Bladder microvascular endothelial cell (primary cell): ENCODE measurements at places on chromosomes 12 and 14. TPM values are rescaled to one million over a fixed set of nuclear protein-coding genes. Genes with fewer than 3 reads are reported as not detected.

The KLRG1 gene
- 0.25 and 0.65 TPM in 2 replicates for total RNA-seq

The TMEM119 gene
- under 0.01 TPM in 1 of 2 replicates, not detected in the other for total RNA-seq

The GALNT9 gene
- total RNA-seq = 0.13 TPM in 1 of 2 replicates, not detected in the other

The RASAL1 gene
- total RNA-seq = not detected in 2 replicates

The CD163 gene
- total RNA-seq = not detected in 2 replicates

The PRKD1 gene
- total RNA-seq = 8.3 and 14.0 TPM in 2 replicates

The RBM19 gene
- 12.5 and 29.0 TPM in 2 replicates for total RNA-seq

The TPH2 gene
- not detected in 2 replicates for total RNA-seq

The SEL1L gene
- total RNA-seq = 41.0 and 88.9 TPM in 2 replicates

The NGB gene
- not detected in 2 replicates for total RNA-seq

The OR9K2 gene
- total RNA-seq = not detected in 2 replicates

The APOLD1 gene
- total RNA-seq = 15.5 and 22.0 TPM in 2 replicates

The RGS6 gene
- not detected in 2 replicates for total RNA-seq

The SIRT4 gene
- 1.1 and 1.8 TPM in 2 replicates for total RNA-seq

The CISTR gene
- not detected in 2 replicates for total RNA-seq

The FAM216A gene
- total RNA-seq = 6.8 and 10.9 TPM in 2 replicates

The TAS2R42 gene
- total RNA-seq = not detected in 2 replicates

The CACNA1C gene
- total RNA-seq = under 0.01 TPM in 2 replicates

The PLA2G1B gene
- total RNA-seq = not detected in 2 replicates

The SLC25A47 gene
- total RNA-seq = not detected in 2 replicates

The POTEM gene
- not detected in 2 replicates for total RNA-seq

The GALNT8 gene
- 0.13 TPM in 1 of 2 replicates, not detected in the other for total RNA-seq

The EXOC3L4 gene
- total RNA-seq = not detected in 2 replicates

The HCAR2 gene
- not detected in 2 replicates for total RNA-seq

The SMCO2 gene
- 0.32 and 0.57 TPM in 2 replicates for total RNA-seq

The ARHGEF25 gene
- under 0.01 and 2.5 TPM in 2 replicates for total RNA-seq

The KRT72 gene
- total RNA-seq = not detected in 2 replicates

The KRT6C gene
- total RNA-seq = not detected in 2 replicates

The GEMIN2 gene
- total RNA-seq = 21.9 and 23.5 TPM in 2 replicates

The KLRC1 gene
- total RNA-seq = not detected in 2 replicates

The MIP gene
- total RNA-seq = 0.38 TPM in 1 of 2 replicates, not detected in the other

The PDE3A gene
- total RNA-seq = 1.3 and 2.4 TPM in 2 replicates

The IRAK3 gene
- total RNA-seq = 5.7 and 13.3 TPM in 2 replicates

The CYP46A1 gene
- total RNA-seq = 0.13 and 0.16 TPM in 2 replicates

The B3GNT4 gene
- total RNA-seq = under 0.01 TPM in 1 of 2 replicates, not detected in the other

The SYT1 gene
- 3.6 and 28.8 TPM in 2 replicates for total RNA-seq

The PAX9 gene
- 0.06 TPM in 1 of 2 replicates, not detected in the other for total RNA-seq

The WSCD2 gene
- total RNA-seq = not detected in 2 replicates

The RTL1 gene
- not detected in 2 replicates for total RNA-seq
